ENCODE measurements at places on chromosomes 7 and 10.
A peak's percentile ranks its signal among the peaks of the same experiment; 100 is the strongest.

DNA sequence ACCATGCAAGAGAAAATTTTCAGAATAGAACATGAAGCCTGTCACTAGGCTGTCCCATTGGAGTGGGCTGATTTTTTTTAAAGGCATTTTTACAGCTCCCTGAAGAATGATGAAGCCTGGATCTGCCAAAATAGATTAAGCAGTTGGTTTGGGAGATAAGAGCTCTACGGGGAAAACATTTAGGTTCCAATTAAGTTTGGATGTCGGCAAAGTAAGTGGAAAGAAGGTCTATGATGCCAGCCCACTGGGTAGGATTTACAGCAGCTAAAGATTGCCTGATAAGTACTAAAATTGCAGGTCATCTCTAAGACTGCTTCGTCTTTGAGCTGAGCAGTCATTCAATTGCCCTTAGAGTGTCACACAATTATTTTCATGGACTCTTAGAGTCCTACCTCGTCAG lies 939.2 kb upstream of the CELF2 start:
- no peak for DNase-seq

DNA sequence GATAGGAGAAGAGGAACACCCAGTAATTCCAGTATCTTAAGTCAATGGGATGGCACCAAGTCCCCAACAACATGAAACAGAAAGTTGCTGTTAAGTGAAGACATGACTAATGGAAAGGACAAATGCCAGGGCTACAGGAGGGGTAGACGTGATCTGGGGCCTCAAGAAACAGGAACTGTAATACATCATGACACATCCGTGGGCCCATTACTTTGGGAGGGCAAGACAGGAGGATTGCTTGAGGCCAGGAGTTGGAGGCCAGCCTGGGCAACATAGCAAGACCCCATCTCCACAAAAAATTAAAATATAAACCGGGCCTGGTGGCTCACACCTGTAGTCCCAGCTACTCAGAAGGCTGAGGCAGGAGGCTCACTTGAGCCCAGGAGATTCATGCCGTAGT lies 408.6 kb upstream of the PRKCQ start:
- peak; percentile 51 for DNase-seq

DNA sequence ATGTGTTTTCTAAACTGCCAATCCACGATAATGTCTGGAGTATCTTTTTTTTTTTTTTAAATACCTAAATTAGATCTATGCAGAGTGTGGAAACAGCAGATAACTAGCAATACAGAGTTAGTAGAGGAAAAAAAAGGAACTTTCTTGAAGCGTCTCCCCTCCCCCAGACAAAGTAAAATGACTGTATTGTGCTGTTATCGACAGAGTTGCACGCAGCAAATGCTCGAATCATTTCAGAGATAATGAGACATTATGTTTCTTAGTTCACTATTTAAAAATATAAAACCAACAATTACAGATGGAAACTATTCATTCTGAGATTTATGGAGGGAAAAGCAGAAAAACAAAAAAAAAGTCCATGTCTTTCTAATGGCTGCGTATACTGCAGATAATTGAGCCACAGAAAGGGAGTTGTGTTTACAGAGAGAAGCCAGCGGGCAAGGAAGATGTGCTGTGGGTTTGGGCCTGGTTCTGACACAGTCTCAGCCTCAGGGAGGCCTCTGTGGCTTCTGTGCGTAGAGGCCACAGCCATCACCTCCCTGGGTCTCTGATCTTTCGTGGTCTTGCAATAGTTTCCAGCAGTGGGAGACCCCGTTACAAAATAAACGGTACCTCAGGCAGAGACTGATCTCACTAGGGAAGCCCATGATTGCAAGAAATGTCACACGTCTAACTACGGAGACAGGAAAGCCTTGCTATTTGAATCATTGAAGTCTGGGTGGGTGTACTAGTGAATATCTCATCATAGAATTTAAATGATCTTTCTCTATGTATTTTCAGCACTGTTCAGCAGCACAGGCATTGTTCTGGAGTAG lies 19.1 kb upstream of the KLF6 start:
- peak; percentile 87 for DNase-seq

DNA sequence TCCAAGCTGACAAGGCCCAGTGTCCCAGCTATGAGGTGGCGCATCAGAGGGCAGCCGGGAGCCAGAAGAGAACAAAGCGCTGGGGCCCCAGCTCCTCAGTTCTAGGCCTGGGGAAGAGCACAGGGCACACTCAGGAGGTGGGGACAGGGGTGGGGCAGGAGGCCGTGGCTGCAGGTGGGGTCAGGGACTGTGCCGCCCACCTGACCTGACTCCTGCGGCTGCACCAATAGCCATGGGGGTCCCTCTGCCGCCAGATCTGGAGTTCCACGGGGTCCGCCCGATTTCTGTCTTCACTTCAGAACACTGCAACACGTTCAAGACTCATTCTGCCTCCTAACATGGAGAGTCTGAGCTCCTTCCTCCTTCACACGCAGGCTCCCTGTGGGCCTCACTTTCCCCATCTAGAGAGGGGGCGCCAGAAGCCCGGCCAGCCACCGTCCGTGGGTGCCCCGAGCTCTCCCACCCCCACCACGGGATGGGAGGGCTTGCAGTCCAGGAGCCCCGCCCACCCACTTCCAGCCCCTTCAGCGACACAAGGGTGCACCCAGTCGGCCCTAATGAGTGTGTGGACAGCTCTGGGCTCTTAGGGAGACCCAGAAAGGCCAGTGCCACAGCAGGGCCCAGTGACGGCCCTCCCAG lies 278.3 kb downstream of the MAD1L1 start:
- no peak for DNase-seq

DNA sequence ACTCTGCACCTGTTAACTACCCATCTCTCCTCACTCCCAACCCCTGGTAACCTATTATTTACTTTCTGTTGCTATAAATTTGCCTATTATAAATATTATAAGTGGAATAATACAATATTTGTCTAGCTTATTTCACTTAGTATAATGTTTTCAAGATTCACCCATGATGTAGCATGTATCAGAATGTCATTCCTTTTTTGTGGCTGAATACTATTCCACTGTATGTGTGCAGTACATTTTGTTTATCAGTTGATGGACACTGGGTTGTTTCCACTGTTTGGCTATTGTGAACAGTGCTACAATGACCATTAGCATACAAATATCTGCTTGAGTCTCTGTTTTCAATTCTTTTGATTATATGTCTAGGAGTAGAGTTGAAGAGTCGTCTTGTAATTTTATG lies 92.8 kb upstream of the KAT6B start:
- DNase-seq, result no peak

DNA sequence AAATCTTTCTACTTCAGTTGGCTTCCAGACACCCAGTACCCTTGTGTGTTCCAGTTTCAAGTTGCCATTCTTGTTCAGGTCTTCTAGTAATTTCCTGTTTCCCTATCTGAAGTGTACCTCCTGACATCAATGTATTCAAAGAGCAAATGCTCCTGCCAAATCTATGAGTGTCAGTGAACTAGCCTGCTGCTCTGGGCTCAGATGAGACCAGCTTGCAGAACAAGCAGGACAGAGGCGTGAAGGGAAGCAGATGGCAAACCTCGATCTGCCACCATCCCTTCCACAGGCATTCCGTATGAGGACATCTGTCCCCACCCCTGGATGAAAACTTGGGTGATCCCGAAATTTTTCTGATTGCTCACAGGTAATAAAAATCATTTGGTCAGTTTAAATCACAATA lies 4.4 kb upstream of the MPP7 start:
- no peak for DNase-seq

- DNase-seq, result no peak
Measured at GRCh38 chr10:110655320-110655719, 11.2 kb downstream of the RBM20 start.

GRCh38 chr7:98192781-98193457 lies 18.3 kb upstream of the BHLHA15 start:
- DNase-seq, result no peak

- DNase-seq, result no peak
Measured at GRCh38 chr10:44279426-44280126, 105.3 kb downstream of the CXCL12 start.

GRCh38 chr10:84205049-84205852 lies 10.9 kb downstream of the CDHR1 start:
- DNase-seq, result peak; percentile 64

GRCh38 chr10:52668024-52668423 lies 104.6 kb downstream of the MBL2 start:
- DNase-seq, result no peak

- no peak for DNase-seq
Measured at GRCh38 chr10:35498693-35499092, 106.4 kb upstream of the GJD4 start.

GRCh38 chr7:127478461-127478860 lies 86.0 kb upstream of the ZNF800 start:
- no peak for DNase-seq

DNA sequence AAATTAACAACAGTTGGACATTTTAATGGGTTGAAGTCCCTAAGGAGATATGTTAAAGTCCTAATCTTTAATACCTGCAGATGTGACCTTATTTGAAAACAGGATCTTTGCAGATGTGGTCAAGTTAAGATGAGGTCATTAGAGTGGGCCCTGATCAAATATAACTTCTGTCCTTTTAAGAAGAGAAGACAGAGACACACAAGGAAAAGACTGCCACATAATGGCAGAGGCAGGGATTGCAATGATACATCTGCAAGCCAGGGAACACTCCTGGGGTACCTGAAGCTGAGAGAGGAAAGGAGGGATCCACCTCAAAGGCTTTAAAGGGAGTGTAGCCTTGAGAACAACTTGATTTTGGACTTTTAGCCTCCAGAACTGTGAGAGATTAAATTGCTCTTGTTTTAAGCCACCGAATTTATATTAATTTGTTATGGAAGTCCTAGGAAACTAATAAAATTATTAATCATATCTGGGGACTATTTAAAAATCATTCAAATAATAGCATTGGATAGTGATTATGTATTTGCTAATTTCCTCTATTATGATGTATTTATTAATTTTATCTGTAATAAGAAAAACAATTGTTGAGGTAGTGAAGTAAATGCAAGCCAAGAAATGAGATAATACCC lies 700.0 kb upstream of the PCDH15 start:
- DNase-seq, result peak; percentile 4

DNA sequence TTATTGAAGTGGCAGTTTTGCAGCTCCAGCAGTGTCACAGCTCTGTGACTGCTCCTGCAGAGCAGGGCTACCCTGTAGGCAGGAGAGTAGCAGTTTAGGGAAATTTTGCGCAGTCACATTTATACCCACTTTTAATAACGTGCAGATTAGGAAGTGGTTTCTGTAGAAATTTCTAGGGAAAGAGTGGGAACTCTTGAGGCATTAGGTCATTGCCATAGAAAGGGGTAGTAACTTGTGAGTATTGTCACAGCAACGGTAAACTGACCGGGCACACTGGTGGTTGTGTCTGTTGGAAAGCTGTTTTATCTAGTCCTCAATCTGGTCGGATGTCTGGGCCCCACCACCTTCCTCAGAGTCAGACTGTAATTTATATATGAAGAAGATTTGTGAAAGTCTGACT lies 51.9 kb downstream of the CDC14C start:
- peak; percentile 90 for DNase-seq

DNA sequence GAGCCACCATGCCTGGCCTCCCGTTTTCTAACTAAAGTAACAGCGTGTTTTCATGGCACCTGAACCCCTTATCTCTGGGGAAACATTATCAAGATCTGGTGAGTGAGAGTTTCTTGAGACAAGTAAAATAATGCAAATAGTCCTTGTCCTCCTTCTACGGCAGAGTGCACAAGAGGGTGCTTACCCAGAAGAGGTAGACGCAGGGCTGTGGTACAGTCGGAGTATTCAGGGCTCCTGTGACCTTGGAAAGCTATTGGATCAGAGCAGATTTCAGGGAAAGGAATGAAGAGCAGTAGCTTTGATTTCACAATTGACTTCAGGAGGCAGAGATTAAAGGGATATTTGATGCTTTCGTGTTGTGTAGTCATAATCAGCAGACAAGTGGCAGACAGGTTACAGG lies 269.1 kb downstream of the ZNF248 start:
- DNase-seq, result no peak

DNA sequence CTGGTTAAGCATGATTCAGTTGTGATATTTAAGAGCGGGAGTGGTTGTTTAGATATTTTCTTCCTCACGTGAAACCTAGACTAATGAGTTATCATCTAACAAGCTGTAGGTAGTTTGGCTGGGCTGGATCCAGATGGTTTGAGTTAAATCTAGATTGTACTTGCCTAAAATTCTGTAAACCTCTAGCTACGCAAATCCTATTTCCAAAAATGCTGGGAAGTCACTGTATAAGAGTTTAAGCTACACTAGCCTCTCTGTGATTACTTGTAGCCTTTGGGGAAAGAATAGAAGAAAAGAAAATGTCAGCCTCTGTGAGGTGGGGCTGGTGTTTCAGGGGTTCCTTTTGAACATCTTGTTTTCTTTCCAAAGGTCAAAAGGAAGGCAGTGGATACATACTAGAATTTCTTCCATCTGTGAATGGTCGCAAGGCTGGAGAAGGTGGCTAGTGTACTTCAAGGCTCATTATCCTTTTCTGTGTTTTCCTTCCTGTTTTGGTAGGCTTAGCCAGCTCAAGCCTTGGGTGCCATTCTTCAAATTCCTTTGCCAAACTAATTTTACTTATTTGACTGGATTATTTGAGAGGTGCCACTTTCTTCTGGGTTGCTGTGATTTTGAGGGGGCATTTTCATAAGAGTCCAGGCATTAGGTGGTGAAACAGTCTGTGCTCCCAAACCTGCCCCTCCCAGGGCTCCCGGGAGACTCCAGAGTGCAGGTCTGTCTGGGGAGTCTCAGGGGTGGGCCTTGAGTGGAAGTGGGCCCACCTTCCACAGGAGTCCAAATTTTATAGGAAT lies 5.2 kb upstream of the EN2 start:
- DNase-seq, result no peak

DNA sequence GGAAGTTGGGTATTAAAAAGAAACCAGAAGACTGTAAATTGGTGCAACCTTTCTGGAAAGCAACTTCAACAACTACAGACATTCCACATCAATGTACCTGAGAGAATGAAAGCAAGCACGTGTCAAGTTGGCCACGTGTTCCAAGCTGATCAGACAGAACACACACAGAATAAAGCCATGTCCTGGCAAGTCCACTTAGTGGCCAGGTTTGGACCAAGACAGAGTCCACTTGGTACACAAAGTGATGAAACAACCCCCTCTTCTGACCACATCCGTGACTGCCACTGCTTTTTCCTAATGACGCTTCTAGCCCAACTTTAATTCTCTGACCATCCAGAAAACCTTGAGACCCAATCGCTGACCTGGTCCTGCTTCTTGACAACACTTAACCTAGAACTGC lies 109.4 kb downstream of the ABLIM1 start:
- DNase-seq, result peak; percentile 39

DNA sequence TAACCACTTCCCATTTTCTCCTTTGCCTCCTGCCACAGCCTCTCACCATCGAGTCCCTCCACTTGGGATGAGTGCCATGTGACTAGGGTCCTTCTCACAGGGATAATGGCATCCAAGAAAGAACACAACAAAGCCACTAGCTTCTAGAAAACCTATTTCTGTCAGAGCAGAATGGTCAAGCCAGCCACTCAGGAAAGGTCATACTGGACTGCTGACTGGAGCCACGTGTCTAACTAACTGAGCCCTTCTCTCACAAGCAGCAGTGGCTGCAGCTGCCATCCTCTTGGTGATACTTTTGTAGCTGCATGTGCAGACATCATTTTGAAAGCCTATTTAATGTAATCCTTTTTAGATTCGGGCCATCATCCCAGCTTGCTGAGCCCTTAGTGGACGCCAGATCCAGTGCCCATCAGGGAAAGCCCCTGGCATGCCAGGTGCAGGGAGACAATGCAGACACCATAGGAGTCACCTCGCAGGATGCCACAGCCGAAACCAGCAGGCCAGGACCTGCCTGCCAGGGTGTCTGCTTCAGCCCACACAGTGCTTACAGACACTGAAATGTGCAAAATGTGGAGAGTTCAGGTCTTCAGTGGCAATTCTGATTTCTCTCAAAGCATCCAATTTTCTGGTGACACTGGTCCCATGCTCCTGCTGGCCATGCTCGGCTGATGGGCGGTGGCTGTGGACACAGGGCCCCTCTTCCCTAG lies 98.3 kb upstream of the DDC start:
- no peak for DNase-seq

Measured in inflammatory macrophage (primary cell).